ENCODE measurements at places on chromosomes 13 and 19. TPM values are rescaled to one million over a fixed set of nuclear protein-coding genes. Genes with fewer than 3 reads are reported as not detected.

- H3K27me3 ChIP-seq, result no peaks in the 10 kb centered on the region
- DNase-seq, result no peak
Measured at GRCh38 chr19:48826606-48827020, 9.7 kb downstream of the HSD17B14 start.

- no peak overlapping the region for H3K4me3 ChIP-seq
- no peak for DNase-seq
- no peaks in the 10 kb centered on the region for H3K4me1 ChIP-seq
- H3K27ac ChIP-seq, result no peak overlapping the region
Measured at GRCh38 chr19:14094854-14095253, 4.3 kb upstream of the SAMD1 start.

RPL36 gene
- 232 TPM for total RNA-seq

- no peaks in the 10 kb centered on the region for H3K36me3 ChIP-seq
- H3K27ac ChIP-seq, result no peak overlapping the region
- no peaks in the 10 kb centered on the region for H3K4me1 ChIP-seq
- no peak for DNase-seq
- H3K4me3 ChIP-seq, result no peak overlapping the region
- no peaks in the 10 kb centered on the region for H3K27me3 ChIP-seq
Measured at GRCh38 chr13:87889254-87889653, 218.1 kb downstream of the SLITRK5 start.

ZNF582 gene
- total RNA-seq, result 1.8 TPM

DNA sequence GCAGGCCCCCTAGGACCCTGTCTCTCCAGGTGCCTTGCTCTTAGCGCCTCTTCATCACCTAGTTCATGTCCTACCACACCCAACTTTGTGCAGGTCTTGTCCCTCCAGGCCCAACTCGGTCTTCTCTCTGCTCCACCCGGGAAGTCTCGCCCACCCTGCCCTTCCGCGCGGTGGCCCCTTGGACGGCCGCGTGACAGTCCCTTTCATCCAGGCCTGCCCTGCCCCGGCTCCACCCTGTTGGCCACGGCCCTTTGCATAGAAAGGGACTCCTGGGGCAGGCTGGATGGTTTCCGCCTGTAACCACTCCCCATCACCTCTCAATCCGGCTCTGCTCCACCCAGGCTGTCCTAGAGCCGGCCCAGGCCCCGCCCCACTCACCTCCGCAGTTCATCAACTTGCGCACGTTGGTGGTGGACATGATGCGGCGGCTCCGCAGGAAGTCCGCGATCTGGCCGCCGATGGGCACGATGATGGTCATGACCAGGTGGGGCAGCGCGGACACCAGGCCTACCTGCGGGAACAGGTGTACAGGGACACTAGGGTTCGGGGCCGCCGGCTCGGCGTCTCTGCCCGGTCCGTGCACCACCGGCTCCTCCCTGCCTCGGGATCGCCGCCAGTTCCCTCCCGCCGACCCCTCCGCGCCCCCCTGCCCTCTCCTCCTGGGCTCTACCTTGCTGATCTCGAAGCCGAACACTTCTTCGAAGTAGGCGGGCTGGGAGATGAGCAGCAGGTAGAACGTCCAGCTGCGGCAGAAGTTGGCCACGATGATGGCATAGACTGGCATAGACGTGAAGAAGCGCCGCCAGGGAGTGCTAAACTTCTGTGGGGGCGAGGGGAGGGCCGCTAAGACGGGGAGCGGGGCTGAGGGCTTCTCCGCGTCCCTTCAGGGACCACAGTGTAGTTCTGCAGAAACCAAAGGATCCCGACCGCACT lies 7.2 kb downstream of the GFY start:
- no peak overlapping the region for H3K27ac ChIP-seq
- H3K36me3 ChIP-seq, result no peaks in the 10 kb centered on the region
- H3K4me1 ChIP-seq, result no peaks in the 10 kb centered on the region
- no peak overlapping the region for H3K4me3 ChIP-seq
- no peak for DNase-seq
- peaks cover 95% of the 10 kb centered on the region for H3K27me3 ChIP-seq

- peaks cover 2% of the 10 kb centered on the region for H3K4me1 ChIP-seq
- H3K4me3 ChIP-seq, result no peak overlapping the region
- H3K27ac ChIP-seq, result no peak overlapping the region
Measured at GRCh38 chr19:55161571-55162322, 4.2 kb upstream of the TNNI3 start.

CYP4F8 gene
- total RNA-seq, result not detected

SLC1A6 gene
- not detected for total RNA-seq

DNA sequence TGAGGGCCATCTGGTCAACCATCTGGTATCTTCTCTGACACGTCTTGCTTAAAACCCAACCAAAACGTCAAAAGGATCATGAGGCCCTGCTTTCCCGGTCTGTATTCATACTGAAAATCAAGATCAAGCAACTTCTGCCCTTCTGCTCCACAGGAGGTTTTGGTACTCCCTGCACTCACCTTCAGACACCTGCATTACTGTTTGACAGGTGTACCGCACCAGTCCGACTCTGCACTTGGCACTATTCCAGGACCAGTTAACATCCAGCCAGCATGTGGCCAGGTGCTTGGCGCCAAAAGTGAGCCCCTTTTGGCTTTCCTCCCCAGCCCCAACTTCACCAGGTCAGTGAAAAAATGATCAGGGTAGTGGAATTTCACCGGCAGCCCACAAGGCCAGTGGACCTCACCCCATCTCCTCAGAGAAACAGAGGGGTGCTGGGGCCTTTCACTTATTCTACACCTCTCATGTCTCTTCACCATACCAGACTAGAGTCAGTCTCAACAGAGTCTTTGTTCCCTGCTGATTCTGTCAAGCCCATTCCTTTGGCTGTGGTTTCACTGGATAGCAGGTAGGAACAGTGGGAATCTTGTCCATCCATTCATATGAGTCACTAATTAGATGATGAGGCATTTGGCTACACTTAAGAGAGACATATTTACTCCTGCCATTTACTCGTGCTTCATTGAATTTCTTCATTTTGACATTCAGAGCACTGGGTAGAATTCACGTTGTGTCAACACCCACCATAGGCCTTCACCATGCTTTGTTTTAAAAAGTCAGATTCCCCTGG lies 85.3 kb downstream of the ZNF726 start:
- H3K27ac ChIP-seq, result no peak overlapping the region
- H3K27me3 ChIP-seq, result no peaks in the 10 kb centered on the region
- H3K36me3 ChIP-seq, result no peaks in the 10 kb centered on the region

KLF1 gene
- not detected for total RNA-seq

CEACAM1 gene
- total RNA-seq, result not detected

ZNF878 gene
- total RNA-seq, result 0.28 TPM

KISS1R gene
- not detected for total RNA-seq

RB1 gene
- 15.4 TPM for total RNA-seq

DNA sequence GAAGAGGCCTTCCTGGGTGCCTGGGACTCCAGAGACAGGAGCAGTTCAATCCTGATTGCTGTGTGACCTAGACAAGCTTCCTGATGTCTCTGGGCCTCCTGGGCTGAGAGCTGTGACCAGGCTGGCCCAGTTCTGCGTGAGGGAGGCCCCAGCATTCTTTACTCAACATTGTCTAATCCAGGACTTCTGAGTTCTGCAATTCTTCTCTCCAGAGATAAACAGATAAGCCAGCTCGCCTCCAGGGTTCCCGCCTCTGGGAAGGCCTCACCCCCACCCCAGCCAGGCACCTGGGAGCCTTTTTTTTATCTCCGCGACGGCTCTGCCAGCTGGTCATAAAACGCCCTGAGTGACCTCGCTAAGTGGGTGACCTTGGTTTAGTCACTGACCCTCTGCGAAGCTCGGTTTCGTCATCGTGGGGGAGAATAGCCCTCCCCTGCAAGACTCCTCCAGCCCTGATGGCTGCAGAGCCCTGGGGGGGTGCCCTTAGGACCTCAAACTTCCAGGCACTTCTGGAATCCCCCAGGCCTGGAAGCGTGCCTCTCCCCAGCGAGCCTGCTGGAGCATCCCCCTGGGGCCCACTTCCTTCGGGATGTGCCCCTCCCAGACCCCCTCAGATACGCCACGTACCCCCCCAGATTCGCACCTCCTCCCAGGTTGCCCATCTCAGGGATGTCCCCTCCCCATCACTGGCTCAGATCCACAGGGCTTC lies 1.9 kb downstream of the SULT2B1 start:
- H3K4me1 ChIP-seq, result peaks cover 8% of the 10 kb centered on the region
- H3K27ac ChIP-seq, result no peak overlapping the region
- H3K36me3 ChIP-seq, result no peaks in the 10 kb centered on the region
- peak; percentile 86 for DNase-seq

GRCh38 chr13:50401049-50401505 lies 385.8 kb downstream of the KCNRG start:
- H3K4me1 ChIP-seq, result peaks cover 12% of the 10 kb centered on the region
- no peaks in the 10 kb centered on the region for H3K36me3 ChIP-seq
- peak overlapping the region; percentile 64 for H3K27ac ChIP-seq
- H3K27me3 ChIP-seq, result no peaks in the 10 kb centered on the region
- peak; percentile 92 for DNase-seq

DNA sequence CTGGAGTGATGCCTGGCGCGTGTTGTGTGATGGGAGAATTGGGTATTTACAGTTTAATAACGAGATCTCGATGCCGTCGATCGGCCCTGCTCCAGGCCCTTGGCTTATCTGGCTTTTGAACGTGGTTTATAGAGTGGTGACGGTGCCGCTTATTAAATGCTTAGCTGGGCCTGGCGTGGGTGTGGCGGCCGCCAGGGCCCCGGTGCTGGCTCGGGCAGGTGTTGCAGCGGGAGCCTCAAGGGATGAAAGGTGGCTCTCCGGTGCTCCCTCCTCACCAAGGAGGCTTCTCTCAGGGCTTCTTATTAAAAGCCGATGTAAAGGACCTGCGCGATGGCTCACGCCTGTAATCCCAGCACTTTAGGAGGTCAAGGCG lies 173.8 kb downstream of the KDM4B start:
- H3K27ac ChIP-seq, result no peak overlapping the region
- no peak for DNase-seq
- no peaks in the 10 kb centered on the region for H3K4me1 ChIP-seq

DNA sequence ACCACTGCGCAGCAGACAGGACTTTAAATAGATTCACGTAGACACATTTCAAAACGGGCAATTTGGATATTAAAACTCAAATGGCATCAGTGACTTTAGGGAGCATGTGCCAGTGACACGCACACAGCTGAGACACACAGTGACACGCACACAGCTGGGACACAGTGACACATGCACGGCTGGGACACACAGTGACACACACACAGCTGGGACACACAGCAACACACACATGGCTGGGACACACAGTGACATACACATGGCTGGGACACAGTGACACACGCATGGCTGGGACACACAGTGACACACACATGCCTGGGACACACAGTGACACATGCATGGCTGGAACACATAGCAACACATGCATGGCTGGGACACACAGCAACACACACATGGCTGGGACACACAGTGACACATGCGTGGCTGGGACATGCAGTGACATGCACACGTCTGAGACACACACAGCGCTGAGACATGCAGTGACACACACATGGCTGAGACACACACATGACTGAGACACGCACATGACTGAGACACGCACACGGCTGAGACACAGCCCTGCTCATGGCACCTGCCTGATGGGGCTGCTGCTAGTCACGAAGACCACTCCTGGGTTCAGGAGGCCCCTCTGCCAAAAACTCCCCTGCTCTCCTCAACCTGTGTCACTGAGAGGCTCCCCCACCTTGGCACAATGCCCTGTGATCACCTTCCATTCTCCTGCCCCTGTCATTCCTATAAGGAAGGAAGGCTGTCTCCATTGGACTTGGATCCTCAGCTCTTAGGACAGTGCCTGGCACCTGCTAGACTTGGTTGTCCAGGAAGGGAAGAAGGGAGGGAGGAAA lies 52.5 kb downstream of the SOX1 start:
- H3K27ac ChIP-seq, result no peak overlapping the region
- H3K27me3 ChIP-seq, result no peaks in the 10 kb centered on the region
- H3K36me3 ChIP-seq, result no peaks in the 10 kb centered on the region

- peak within 1 kb of the TSS; percentile 64 for H3K4me3 ChIP-seq
- no peaks in the 10 kb centered on the region for H3K27me3 ChIP-seq
- no peaks in the 10 kb centered on the region for H3K36me3 ChIP-seq
- DNase-seq, result peak; percentile 22
- H3K4me1 ChIP-seq, result peaks cover 12% of the 10 kb centered on the region
- H3K27ac ChIP-seq, result peak within 1 kb of the TSS; percentile 95
Measured at GRCh38 chr13:27171244-27171826, at the start of gene USP12. TSS of gene USP12 (minus strand) at chr13:27171811. CDS start at chr13:27171639, 172 bp downstream.

- no peak overlapping the region for H3K4me3 ChIP-seq
- DNase-seq, result no peak
- H3K36me3 ChIP-seq, result no peaks in the 10 kb centered on the region
- no peak overlapping the region for H3K27ac ChIP-seq
Measured at GRCh38 chr13:51914137-51914493, 52.3 kb downstream of the CCDC70 start.

C19orf67 gene
- total RNA-seq, result not detected

GFY gene
- total RNA-seq, result not detected

DNA sequence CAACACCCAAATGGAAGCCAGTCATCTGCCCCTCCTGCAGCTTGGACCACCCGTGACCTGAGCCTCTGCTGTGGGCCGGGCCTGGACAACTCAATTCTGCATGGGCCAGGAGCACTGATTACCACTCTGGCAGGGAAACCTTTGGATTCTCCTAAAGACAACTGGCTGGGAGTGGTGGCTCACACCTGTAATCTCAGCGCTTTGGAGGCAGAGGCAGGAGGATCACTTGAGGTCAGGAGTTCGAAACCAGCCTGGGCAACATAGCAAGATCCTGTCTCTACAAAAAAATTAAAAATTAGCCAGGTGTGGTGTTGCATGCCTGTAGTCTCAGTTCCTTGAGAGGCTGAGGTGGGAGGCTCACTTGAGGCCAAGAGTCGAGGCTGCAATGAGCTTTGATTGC lies 6.5 kb downstream of the EPS15L1 start:
- H3K4me1 ChIP-seq, result peaks cover 9% of the 10 kb centered on the region
- no peaks in the 10 kb centered on the region for H3K27me3 ChIP-seq
- no peak overlapping the region for H3K27ac ChIP-seq
- H3K4me3 ChIP-seq, result no peak overlapping the region
- no peak for DNase-seq
- H3K36me3 ChIP-seq, result no peaks in the 10 kb centered on the region

CYP2S1 gene
- 0.83 TPM for total RNA-seq

GRCh38 chr19:11261971-11262839 lies at the start of gene DOCK6:
TSS of gene DOCK6 (minus strand) at chr19:11262524. CDS start at chr19:11262440, 84 bp downstream.
- H3K4me3 ChIP-seq, result peak within 1 kb of the TSS; percentile 97
- DNase-seq, result no peak
- H3K27ac ChIP-seq, result peak within 1 kb of the TSS; percentile 66
- no peaks in the 10 kb centered on the region for H3K36me3 ChIP-seq
- H3K27me3 ChIP-seq, result no peaks in the 10 kb centered on the region

- no peaks in the 10 kb centered on the region for H3K27me3 ChIP-seq
- no peak for DNase-seq
- no peaks in the 10 kb centered on the region for H3K36me3 ChIP-seq
- H3K4me3 ChIP-seq, result no peak overlapping the region
- H3K4me1 ChIP-seq, result no peaks in the 10 kb centered on the region
Measured at GRCh38 chr19:50889638-50890037, 16.4 kb downstream of the KLK2 start.

ZNF585A gene
- 9.5 TPM for total RNA-seq

GRCh38 chr19:27794494-27795042 lies 1418.4 kb downstream of the UQCRFS1 start:
- H3K4me3 ChIP-seq, result peak overlapping the region; percentile 91
- peak; percentile 47 for DNase-seq
- peaks cover 4% of the 10 kb centered on the region for H3K36me3 ChIP-seq

- no peaks in the 10 kb centered on the region for H3K4me1 ChIP-seq
- H3K4me3 ChIP-seq, result no peak overlapping the region
- no peaks in the 10 kb centered on the region for H3K36me3 ChIP-seq
Measured at GRCh38 chr13:65095161-65096082, 2134.7 kb downstream of the PCDH9 start.

- H3K36me3 ChIP-seq, result peaks cover 1% of the 10 kb centered on the region
- H3K27me3 ChIP-seq, result no peaks in the 10 kb centered on the region
- H3K4me3 ChIP-seq, result no peak overlapping the region
- H3K27ac ChIP-seq, result no peak overlapping the region
- H3K4me1 ChIP-seq, result peaks cover 3% of the 10 kb centered on the region
Measured at GRCh38 chr13:49064476-49064875, 88.8 kb downstream of the FNDC3A start.

Data from IMR-90 (cell line).